ENCODE measurements at places on chromosomes 7 and 10.

- DNase-seq: no peak
Measured at GRCh38 chr7:74373536-74373935, 80.2 kb upstream of the GTF2IRD1 start.

- no peak for DNase-seq
Measured at GRCh38 chr7:73966062-73966940, 61.7 kb upstream of the ELN start.

DNA sequence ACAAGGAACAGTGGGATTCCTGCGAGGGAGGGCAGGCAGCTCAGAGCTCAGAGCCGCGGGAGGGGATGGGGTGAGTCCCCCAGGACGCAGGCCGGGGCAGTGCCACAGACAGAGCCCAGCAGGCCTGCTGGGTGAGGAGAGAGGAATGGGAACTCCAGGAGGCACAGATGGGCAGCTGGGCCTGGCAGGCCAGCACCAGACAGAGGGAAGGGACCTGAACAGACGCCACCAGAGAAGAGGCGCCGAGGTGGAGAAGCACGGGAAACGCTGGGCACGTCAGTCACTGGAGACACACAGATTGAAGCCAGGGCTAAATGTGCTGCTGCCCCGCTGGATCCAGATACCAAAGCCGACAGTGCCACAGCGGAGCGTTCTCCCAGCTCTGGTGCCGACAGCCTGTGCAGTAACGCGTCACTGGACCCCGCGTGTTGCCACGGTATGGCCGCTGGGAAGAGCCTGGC is 225.8 kb downstream of the MAD1L1 start:
- DNase-seq: no peak

DNA sequence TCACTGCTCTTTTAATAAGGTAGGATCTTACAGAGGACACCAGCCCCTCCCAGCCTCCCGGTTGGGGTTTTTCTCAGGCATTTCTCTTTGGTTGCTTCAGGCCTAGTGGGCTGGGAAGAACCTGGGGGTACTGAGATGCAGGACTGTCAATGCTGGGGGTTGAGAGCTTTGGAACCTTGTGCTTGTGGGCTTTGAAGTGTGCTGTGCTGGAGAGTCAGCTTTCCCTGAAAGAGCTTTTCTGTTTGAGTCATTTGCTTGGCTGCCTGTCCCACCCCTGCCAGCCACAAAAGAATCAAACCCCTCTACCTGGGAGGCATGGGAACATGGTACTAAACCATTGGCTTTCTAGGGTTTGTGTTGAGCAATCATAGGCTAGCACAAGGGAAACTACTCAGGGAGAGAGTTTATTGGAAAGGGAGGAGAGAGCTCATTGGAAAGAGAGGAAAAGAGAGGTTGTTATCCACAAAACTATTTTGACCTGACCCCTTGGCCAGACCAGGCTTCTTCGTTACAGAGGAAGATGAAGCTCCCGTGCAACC is 1.4 kb downstream of the SCD start:
- DNase-seq: no peak

GRCh38 chr7:139169816-139170215 is 60.3 kb upstream of the ZC3HAV1 start:
- no peak for DNase-seq

GRCh38 chr10:124289851-124290795 is 128.6 kb downstream of the OAT start:
- no peak for DNase-seq

- DNase-seq: no peak
Measured at GRCh38 chr7:130363026-130363847, 17.1 kb upstream of the CPA1 start.

DNA sequence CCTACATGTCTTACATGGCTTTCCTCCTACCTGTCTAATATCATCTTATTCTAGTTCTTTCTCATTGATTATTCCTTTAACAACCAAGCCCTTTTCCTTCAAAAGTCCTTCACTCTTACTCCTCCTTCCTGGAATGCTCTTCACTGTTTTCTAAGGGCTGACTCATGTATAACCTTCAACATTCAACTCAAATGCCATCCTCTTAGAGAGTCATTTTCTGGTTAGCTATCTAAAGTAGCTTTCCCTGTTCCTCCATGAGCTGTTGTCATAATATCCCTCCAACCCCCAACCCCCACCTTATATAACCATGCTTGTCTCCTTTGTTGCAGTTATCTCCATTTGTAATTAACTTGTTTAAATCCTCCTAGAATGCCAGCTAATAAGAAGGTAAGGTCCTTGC is 286.8 kb downstream of the ADK start:
- DNase-seq: no peak

GRCh38 chr7:48832303-48832845 is 92.0 kb upstream of the CDC14C start:
- DNase-seq: no peak

- no peak for DNase-seq
Measured at GRCh38 chr7:81112731-81113130, 193.9 kb upstream of the SEMA3C start.

DNA sequence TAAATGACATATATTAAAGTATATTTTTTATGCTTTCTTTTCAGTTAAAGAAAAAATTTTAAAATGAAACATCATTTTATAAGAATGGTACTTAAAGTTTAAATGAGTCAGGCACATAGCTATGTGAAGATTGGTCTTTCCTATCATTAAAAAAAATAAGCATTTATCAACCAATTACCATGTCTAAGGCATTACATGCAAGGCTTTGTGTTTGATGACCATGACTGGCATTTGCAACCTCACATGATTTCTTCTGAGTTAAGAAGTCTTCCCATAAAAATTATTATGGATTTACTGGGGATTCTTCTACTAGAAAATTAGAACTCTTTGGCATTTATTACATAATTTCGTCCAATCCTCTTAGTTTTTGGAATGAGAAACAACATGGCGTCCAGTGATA is 776.1 kb downstream of the MAGI2 start:
- DNase-seq: no peak

DNA sequence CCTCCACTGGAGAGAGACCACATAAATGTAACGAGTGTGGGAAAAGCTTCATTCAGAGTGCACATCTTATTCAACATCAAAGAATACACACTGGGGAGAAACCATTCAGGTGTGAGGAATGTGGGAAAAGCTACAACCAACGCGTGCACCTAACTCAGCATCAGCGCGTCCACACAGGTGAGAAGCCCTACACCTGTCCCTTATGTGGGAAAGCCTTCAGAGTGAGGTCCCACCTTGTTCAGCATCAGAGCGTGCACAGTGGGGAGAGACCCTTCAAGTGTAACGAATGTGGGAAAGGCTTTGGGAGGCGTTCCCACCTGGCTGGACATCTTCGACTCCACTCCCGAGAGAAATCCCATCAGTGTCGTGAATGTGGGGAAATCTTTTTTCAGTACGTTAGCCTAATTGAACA is 20.6 kb downstream of the FAM200A start:
- DNase-seq: no peak

DNA sequence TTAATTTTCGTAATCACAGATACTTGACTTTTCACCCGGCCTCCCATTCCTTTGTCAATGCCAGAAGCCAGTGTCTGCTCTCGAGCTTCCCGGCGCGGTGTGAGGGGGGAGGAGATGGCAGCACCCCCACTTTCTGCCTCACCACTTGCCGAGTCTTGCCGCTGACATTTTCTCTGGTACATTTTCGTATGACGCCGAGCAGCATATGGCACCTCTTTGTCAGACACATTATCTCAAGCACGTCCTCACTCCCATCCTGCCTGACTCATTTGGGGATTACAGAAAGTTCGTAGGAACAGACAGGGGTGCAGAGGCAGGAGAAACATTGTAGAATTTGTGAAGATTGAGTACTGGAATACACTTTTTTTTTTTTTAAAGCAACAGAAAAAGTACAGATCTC is 60.8 kb upstream of the SORCS3 start:
- no peak for DNase-seq

DNA sequence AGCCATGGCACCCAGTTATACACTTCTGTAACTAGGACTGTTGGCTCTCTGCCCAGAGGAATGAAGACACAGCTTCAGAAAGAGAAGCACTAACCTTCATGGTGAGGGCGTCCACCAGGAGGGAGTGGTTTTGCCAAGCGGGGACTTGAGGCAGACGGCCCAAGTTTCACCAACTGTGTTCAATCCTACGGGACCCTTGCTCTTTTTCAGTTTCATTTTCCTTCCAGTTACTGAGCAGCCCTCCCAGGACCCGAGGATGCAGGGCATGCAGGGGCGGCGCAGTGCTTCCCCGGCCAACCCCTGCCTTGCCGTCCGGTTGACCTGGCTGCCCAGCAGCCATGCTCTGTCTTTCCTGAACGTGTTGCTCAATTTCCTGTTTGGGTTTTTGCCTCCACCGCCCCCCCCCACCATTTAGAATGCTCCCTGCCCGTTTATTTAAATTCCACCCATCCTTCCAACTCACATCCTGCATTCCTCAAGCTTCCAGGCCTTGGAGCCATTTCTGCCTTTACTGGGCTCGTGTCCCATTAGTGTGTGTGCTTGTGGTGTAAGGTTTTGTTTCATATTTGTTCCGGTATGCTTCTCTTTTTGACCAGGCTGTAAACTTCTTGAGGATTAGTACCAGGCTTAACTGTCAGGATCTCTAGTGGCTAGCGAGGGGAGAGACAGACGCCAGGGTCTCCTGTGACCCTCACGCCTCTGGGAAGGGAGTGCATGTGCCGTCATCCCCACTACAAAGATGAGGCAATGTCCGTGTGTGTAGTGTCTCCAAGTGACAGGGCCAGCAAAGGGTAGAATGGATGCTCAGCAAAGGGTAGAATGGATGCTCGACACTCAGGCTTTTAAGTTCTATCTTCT is 31.6 kb downstream of the IL15RA start:
- no peak for DNase-seq

DNA sequence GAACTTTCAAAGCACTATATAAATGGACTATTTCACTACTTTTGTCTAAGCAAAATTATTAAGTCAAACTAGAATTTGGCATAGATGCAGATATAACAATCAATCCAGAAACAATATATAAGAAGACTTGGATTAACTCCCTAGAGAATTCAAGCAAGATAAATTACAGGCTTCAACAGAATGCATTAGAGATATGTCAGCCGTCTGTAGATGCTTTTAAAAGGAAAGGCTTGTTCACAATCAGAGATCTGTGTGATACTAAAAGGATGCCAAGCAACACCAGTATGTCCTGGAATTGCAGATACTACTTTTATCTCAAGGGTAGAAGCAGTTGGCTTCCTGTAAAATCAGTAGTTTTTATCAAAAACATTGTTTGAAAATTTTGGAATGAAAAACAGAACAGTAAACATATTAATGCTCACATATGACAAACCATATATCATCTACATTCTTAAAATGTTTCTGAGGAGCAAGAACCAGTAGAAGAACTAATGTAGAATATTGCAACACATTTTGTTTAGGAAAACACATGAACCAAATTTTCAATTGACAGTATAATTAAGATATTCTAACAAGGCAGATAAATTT is 947.9 kb upstream of the LRRN3 start:
- DNase-seq: no peak

GRCh38 chr10:132582137-132582536 is 44.5 kb downstream of the INPP5A start:
- DNase-seq: no peak

GRCh38 chr7:11298220-11298619 is 324.5 kb downstream of the PHF14 start:
- DNase-seq: no peak

GRCh38 chr7:145729691-145730090 is 386.9 kb upstream of the CNTNAP2 start:
- DNase-seq: no peak

DNA sequence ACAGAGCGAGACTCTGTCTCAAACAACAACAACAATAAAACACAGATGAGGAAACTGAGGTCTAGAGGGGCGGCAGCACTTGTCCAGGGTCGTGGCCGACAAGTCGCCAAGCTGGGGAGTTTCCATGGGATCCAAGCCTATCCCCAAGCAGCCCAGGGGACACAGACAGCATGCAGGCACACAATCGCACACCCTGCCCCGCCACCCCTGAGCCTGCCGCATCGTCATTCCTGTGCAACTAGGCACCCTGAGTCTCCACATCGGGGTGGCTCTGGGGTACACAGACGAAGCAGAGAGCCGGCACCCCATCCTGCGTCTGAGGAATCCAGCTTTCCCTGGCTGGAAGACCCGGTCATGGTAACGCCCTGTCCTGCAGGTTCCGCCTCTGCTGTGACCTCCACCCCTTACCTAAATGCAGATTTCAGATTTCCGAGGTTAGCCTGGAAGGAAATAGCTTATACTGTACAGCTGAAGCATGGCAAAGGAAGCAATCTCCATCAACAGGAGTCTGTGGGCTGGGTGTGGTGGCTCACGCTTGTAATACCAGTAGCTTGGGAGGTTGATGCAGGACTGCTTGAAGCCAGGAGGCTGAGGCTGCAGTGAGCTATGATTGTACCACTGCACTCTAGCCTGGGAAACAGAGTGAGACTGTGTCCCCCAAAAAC is 136.1 kb upstream of the TNRC18 start:
- DNase-seq: no peak

- no peak for DNase-seq
Measured at GRCh38 chr7:151891182-151891581, 14.3 kb upstream of the PRKAG2 start.

DNA sequence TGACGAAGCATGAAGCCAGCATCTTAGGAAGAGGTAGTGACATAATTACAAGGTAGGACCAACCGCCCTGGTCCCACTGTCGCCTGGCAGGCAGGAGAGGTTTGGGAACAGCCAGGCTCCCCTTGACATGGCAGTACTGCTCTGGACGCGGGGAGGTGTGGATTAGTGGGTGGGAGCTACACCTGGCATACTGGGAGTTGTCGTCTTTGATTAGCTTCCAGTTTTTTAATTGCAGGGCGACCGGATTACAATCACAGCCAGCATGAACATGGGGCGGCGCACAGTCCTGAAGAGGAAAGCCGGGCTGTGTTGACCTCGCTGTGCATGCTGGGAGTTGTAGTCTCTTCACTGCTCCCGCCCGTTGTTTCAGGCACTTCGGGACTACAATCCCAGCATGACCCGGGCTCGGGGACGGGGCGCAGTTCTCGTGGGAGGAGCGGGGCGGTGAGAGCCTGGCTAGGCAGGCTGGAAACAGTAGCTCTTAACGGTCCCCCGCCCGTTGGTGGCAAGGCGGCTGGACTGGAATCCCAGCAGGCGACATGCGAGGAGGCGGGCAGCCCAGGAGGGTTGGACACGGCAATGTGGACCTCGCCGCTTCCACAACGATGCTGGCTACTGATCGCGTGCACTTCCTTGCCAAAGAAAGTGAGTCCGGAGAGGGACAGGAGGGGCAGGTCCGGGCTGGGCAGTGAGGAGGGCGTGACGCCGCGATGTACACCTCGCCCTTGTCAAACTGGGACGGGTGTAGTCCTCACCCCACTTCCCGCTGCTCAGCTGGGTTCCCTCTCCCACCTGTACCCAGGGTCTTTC is 98.0 kb upstream of the ZNF722 start:
- DNase-seq: peak; percentile 94

- no peak for DNase-seq
Measured at GRCh38 chr7:16735020-16735419, 18.5 kb upstream of the TSPAN13 start.

DNA sequence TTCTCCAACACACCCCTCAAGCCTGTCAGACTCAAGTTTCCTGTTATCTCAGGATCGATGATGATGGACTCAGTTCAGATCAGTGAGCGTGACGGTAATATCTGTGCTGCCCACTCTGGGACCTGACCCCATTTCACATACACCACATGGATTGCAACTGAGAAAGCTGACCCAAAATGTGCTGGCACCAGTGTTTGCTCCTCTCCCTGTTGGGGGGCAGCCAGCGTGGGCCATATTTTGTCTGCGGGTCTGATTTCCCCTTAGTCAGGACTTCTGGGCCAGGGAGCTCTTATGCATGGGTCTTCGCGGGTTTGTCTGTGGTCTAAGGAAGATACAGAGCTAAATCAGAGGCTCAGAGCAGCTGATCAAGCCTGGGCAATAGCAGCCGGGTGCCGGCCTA is 42.6 kb upstream of the TRIM8 start:
- DNase-seq: no peak

GRCh38 chr10:48681740-48682139 is 2.9 kb upstream of the WDFY4 start:
- no peak for DNase-seq
